ENCODE measurements at places on chromosomes 6 and 20. TPM values are rescaled to one million over a fixed set of nuclear protein-coding genes. Genes with fewer than 3 reads are reported as not detected.

Gene TMEM14A
- polyA plus RNA-seq, result 8.0 TPM

Gene AVP
- polyA plus RNA-seq, result not detected

Gene CUL9
- 9.7 TPM for polyA plus RNA-seq

Gene SOX4
- polyA plus RNA-seq, result 0.04 TPM

Gene TCF15
- 4.5 TPM for polyA plus RNA-seq

Measured in K562 (cell line).